Hematopoietic multipotent progenitor cell treated with erythropoietin and hydrocortisone succinate and interleukin-3 and kit ligand, for 17 days (in vitro differentiated cells): ENCODE measurements at places on chromosomes 3 and 15.

- no peak for DNase-seq
Measured at GRCh38 chr3:135539351-135539750, 426.2 kb upstream of the PPP2R3A start.

DNA sequence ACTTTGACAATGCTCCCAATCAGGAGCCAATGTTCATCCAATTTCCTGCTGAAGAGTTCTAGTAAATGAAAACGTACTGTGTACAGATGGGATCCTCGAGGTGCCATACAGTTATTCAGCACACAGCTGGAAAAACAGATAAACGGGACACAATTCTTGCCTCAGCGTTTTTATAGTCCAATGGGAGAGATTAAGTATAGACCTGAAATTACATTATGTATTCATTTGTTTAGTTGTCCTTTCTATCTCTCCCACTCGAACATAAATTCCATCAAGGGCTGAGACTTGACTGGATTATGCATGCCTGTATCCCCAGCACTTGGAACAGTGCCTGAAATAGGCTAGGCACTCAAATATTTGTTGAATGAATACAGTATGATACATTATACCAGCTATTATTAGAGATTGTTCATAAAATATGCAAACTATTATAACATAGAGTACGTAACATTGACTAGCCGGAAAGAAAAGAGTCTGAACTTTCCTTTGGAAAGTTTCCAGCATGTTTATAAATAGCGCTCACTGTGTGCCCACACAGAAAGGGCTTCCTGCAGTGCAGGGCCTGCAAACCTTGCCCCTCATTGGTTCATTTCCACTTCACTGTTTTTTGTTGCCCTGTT lies 27.4 kb upstream of the SNTN start:
- DNase-seq = no peak

DNA sequence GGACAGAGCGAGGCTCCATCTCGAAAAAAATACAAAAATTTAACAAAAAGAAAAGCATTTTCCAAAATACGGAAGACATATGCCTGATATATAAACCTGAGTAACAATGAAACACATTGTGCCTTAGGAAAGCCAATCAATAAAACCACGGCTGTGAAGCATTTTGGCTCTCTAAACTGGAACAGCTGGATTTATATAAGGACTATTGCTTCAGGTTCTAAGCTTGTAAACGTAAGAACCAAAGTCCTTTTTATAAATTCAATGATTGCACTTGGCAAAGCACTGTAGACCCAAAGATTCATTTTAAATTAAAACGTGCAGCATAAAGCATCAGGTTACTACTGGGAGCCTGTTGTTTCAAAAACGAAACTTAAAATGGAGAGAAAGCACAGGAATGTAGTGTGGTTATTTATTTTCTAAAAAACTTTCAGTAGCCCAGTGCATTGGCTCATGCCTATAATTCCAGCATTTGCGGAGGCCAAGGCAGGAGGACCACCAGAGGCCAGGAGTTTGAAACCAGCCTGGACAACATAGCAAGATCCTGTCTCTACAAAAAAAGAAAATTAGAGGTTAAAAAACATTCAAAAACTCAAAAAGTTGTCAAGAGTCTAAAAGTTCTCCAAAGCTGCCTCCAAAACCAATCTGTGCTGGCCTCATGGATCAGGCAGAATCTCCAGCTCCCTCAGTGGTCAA lies 61.5 kb downstream of the USF3 start:
- DNase-seq = no peak

DNA sequence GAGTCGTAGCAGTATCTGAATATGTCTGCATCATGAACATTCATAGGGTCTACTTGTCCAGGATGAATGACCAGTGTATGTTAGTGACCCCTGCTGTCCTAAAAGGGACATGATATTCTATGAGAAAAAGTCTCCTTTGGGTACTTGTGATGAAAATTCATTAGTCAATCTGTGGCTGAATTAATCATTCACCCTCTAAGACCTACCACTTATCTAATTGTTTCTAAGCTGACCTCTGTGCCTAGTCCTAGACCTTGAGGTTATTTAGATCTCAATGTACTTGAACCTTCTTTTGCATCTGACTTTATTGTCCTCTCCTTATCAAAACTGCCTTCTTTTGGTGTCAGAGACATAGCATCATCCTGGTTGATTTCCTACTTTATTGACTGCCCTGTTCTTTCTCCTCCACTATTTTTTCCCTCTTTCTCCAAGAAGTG lies 799.3 kb downstream of the DIPK2A start:
- no peak for DNase-seq

DNA sequence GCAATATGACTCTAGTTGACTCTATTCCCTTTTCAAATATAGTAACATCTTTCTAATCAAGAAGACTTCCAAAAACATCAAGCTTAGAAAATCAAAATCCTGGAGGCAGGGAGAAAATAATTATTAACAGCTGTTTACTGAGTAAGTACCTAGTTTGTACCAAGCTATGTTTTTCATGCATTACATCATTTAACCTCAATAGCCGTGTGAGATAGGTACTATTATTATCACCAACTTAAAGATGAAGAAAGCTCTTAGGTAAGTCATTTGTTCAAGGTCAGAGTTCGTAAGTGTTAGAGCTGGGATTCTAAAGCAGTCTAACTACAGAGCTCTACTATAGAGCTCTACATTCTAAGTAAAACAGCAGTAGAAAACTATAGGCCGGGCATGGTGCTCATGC lies 41.6 kb downstream of the GSK3B start:
- DNase-seq = no peak

DNA sequence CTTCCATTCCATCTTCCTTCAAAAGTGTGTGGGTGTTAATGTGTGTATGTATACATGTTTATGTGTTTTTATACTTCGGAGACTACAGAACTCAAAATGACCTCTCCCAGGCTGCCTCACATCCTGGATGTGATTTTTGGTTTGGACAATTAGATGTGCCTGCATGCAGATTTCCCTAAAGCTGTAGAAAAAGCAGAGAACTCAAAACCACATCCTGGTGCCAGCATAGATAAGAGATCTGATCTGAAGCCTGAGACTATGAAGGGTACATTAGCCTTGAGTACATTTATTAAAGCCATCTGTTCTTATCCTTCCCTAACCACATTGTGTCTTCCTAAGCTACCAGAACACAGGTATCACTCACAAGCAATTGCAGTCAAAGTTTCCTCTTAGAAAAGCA lies 319.4 kb upstream of the RASGRP1 start:
- DNase-seq = no peak

- DNase-seq = no peak
Measured at GRCh38 chr3:62293051-62293780, 80.1 kb downstream of the FEZF2 start.

DNA sequence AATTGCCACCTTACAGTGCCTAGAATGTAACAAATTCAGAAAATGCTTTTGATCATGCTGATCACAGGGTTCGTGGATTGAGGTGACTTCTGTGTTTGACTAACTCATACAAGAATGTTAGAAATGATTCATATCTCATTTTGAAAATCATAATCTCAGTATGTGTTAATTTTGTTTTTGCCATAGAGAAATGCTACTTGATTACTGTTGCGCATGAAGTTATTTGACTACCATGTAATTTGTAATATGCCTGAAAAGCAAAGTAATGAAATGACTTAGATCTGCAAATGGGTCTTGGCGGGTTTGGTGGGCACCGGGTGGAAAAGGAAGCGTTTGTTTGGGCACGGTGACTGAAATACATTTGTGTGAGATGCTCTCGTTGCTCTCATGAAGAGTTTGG lies 173.6 kb upstream of the BHLHE40 start:
- DNase-seq = no peak

DNA sequence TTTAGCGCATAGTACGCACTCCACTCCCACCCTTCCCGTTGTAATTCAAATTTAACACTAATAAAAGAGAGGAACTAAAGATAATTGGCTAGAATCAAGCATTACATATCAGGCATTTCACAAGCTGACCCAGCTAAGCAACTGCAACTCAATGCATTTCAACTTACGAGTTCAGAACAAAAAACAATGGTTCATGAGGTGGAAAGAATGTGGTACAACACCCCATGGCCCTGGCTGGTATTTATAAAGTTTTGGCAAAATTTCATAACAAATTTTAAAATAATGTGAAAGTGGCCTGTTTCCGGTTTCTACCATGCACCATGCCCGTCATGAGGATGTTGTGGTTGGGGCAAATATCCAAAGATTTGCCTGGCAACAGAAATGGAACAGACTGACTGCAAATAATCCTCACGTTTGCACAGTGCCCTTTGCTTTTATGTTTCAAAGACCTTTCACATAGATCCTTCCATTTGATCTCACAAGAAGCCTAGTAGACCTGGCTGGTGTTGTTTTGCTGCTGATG lies 455.3 kb upstream of the NR2F2 start:
- no peak for DNase-seq

- DNase-seq = no peak
Measured at GRCh38 chr3:157311633-157312375, 124.8 kb upstream of the PTX3 start.

- no peak for DNase-seq
Measured at GRCh38 chr3:41419809-41420208, 220.5 kb downstream of the CTNNB1 start.

DNA sequence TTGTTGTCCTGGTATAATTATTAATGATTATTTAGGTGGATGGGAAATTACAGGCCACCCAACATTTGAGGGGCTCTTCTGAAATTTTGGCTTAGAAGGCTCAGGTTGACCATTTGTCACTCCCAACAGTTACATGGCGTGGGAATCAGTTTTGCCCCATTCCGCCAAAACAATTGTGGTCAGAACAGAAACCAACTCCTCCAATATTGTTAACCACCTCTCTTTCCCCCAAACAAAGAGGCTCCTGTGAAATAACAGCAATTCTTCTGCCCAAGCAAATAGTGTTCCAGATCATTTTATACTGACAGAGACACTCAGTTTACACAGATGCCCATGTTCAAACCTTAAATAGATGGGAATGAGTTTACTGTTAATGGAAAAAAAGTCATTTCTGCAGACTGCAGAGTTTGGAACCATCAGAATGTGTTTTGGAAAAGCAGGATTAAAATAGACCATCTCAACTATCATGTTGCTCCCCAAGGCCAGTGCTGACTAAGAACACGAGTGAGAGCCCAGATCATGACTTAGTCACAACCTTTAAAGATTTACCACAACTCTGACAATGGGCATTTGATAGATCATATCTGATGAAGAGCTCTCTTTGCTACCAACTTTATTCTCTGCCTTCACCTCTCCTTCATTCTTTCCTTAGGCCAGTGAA lies 102.1 kb downstream of the DUT start:
- no peak for DNase-seq

- no peak for DNase-seq
Measured at GRCh38 chr15:95556225-95556624, 774.3 kb upstream of the NR2F2 start.

- no peak for DNase-seq
Measured at GRCh38 chr3:113546414-113546893, 14.1 kb downstream of the SIDT1 start.

DNA sequence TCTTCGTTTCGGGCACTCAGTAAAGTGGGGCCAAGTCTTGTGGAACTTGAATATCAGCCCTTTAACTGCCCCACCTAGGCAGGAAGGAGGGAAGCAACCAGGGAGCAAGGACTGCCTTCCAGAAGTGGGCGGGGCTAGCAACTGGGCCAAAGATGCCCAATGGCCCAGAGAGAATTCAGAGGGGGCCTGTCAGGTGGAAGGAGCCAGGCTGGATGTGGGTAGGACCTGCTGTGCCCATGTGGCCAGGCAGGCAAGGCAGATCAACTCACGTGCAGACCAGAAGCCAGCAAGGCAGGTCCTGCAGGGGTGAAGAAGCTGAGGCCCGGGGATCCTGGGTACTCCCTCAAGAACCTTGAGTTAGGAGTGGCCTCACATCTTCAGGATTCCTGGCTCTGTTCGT lies 5.5 kb downstream of the MAP6D1 start:
- no peak for DNase-seq

GRCh38 chr3:10194328-10195071 lies 29.8 kb downstream of the IRAK2 start:
- peak; percentile 68 for DNase-seq

DNA sequence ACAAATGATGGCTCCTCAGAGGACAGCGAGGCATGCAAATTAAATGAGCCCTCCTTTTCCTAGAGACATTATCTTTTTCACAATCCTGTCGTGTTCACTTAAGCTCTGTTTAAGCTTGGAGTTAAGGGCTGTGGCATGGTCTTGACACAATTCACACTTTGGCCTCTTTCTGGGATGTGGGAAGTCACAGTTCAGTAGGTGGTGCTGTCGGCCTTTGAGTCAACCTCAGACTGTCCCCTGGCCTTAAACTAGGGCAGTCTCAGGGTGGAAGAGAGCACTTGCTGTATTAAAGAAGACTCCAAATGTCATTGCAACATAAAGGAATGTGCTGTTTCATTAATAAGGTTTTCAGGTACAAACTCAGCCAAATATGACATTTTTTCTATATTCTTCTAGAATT lies 351.0 kb downstream of the MCTP2 start:
- no peak for DNase-seq

DNA sequence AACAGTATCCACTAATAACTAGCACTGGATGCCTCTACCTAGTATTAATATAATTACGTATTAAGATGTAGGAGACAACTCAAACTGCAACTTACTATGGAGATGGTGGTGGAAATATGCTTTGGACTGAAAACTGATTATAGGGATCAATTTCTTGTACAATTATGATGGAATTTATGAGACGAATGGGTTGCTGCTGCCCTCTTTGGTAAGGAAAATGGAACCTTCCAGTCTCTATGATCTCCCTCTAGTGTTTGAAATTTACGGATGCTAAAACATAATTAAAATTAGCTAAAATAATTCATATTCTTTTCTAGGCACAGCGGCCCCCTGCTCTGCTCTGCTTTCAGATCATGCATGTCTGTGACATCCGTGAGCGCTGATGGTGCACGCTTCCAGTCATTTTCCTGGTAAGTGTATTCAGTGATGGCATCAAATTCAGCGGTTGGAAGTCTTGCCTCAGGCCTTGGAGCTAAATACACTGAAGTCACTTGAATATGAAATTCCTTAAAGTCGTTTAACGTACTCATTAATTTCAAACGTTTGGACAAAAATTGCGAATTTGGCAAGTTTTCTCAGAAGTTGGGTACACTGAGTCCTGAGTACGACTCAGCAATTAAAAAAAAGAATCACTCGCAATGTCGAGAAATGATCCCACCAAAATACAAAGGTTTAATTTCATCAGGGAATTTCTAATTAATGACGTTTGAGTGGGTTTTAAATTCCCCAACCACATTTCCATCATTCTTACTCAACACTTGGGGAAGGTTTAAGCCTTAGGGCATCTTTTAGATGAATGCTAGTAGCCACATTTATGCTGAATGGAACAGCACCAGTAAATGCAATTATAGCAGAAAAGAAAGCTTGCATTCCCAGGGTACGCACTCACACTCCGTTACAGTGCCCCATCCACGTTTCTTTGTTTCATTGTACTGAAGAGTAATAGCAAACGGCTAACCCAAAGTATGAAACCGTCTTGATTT lies 132.6 kb downstream of the NR2F2 start:
- no peak for DNase-seq

- DNase-seq = peak; percentile 8
Measured at GRCh38 chr3:65732051-65732935, 306.4 kb downstream of the MAGI1 start.

- DNase-seq = no peak
Measured at GRCh38 chr15:56042982-56043980, 49.9 kb upstream of the NEDD4 start.
